RWPE1 (cell line): ENCODE measurements at places on chromosomes 4 and X.

DNA sequence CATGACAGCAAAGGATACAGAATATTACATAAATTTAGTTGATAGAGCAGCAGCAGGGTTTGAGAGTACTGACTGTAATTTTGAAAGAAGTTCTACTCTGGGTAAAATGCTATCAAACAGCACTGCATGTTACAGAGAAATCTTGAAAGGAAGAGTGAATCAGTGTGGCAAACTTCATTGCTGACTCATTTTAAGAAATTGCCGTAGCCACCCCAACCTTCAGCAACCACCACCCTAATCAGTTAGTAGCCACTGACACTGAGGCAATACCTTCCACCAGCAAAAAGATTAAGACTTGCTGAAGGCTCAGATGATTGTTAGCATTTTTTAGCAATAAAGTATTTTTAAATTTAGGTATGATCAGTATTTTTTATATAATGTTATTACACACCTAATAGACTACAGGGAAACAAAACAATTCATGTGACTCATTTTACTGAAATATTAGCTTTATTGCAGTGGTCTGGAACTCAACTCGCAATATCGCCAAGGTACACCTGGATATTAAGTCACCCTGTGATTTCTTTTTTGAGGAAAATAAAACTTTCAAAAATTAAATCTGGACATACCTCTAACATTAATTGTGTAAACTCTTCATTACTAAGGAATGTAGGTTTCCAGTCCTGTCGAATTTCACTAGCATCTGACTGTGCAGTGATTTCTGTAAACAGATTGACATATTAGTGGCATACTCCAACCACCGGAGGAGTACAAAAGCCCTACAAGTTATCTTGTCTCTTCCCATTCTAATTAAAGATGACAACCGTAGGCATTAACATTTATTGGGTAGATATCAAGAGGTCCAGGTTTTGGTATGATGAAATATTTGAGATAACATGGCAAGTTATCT is 71.1 kb downstream of the CLOCK start:
- DNase-seq = peak; percentile 24

DNA sequence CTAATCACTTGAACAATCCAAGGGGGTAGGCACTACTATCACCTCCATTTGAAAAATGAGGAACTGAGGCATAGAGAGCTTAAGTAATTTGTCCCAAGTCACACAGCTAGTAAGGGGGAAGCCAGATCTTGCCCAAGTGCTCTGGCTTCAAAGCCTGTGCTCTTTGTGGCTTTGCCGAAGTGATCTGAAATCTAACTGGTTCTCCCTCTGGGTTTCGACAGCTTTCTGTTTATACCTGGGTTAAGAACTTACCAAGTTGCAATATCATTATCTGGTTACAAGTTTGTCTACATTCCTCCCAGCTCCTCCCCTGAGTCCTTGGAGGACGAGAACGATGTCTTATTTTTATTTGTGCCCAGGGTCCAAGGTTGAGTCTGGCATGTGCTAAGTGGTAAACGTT is 125.3 kb upstream of the RAI2 start:
- no peak for DNase-seq

DNA sequence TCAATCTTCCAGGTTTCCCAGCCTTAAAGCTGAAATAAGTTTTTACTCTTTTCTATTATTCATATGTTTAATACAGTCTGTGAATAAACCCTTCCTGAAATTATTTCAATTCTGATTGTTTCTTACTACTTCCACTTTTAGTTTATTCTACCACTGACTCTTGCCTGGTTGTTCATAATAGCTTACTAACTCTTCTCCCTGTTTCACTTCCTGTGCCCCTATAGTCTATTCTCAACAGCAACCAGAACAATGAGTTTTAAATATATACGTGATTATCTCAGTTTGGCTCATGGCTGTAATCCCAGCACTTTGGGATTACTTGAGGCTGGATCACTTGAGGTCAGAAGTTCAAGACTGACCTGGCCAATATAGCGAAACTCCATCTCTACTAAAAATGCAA is 408.0 kb upstream of the SPOCK3 start:
- no peak for DNase-seq

DNA sequence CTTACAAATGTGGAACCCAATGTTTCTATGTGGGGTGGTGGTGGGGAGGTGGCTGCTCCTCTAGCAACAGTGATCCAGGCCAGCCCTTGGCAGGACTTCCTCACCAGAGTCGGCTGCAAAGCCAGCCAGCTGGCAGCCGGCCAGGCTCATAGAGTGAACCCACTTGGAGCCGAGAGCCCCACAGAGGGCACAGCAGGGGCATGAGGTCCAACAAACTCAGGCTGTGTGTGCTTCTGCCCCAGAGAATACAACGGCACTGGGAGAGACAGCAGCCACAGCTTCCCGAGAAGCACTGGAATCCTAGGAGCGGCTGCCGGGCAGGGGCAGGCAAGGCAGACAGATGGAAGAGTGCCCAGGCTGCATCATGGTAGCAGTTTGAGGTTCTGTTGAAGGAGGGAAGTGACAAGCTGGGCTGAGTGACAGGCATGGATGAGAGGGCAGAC is 23.5 kb upstream of the SOWAHD start:
- DNase-seq = no peak

DNA sequence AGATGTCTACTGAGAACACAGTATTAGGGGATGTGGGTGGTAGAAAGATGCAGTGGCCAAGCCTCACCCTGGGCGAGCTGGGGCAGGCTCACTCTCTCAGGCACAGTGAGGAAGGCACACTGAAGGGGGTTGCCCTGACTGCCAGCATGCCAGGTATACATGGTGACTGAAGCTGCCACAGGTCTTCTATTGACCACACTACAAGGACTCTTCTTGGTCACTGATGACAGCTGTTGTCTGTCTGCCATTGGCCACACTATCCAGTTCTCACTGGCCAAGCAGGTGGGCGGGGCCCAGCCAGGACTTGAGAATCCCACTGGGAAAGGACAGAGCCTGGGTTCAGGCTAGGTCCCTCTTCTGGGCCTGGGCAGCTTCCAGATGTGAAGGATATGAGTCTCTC is 39.7 kb upstream of the TBC1D14 start:
- DNase-seq = no peak

DNA sequence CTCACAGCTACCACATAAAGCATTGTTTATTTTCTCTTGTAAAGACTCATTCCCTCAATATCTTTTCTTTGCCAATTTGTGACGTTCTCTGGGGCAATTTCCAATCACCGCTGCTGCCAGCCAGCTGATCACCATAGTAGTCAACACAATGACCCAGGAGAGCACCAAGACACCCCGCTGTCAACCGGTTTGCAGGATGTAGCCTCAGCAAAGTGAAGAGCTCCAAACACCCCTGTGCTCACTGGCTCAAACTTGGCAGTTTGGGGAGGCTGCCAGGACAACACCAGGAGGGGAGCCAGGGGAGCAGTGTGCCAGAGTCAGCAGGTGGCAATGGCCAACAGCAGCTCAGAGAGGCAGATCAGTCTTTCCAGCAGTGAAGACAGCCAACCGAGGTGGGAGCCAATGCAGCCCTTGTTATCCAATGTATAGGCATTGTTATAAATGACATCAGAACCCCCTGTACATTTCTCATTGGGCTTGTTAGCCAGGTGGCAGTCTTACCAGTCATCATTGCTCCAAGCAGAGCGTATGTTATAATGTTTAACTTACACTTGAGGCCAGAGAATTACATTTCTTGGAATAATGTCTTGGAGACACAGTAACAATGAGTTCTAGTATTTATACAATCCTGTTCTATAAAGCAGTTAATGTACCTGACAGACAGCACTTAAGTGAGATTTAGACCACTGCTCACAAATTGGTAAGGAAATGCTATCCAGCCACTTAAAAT is 274.9 kb upstream of the GK2 start:
- no peak for DNase-seq

- DNase-seq = no peak
Observed at GRCh38 chrX:133980832-133981588, 4.4 kb downstream of the GPC3 start.

DNA sequence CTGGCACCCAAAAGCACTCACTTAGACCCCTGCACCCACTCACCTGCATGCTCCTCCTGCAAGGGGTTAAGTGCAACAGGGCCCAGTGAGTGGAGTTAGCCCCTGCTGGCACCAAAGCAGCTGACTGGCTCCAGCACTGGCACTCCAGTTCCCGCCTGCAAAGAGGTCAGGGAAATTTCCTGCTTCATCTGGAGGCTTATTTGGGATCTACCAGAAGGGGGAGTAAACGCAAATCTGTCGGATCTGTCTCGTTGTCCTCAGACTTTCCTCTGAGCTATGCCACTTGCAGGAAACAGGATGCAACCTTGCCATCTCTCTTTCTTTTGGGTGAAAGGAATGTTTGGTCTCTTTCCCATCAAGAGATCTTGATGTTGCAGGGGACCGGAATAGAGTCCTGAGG is 435.6 kb downstream of the PCDH10 start:
- DNase-seq = no peak

DNA sequence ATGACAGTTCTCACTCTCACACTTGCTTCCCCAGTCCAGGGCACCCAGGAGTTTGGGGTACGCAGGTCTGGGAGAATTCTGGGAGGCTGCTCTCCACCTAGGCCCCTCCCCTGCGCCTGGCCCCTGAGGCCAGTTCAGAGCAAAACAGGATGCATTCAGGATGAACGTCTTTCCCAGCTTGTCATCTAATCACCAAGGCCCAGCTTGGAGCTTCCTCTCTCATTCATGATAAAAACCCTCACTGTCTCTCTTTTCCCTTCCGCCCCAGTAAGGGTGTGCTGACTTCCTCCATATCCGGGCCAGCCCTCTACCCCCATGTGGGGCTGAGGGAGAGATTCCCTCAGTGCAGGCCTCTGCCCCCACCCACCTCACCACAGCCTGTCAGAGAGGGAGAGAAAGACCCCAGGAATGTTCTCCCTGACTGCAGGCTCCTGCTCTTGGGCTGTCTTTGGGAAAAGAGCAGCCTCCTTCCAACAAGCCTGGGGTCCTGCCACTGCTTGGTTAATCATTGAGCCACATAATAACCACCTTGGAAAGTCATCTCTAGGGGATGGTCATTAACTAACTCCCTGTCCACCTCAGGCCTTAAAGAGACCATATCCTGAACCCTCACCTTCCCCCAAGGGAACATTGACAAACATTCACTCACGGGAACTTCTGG is 50.1 kb downstream of the STARD8 start:
- no peak for DNase-seq

- DNase-seq = peak; percentile 59
Observed at GRCh38 chr4:128812442-128813235, 3.1 kb downstream of the JADE1 start.

DNA sequence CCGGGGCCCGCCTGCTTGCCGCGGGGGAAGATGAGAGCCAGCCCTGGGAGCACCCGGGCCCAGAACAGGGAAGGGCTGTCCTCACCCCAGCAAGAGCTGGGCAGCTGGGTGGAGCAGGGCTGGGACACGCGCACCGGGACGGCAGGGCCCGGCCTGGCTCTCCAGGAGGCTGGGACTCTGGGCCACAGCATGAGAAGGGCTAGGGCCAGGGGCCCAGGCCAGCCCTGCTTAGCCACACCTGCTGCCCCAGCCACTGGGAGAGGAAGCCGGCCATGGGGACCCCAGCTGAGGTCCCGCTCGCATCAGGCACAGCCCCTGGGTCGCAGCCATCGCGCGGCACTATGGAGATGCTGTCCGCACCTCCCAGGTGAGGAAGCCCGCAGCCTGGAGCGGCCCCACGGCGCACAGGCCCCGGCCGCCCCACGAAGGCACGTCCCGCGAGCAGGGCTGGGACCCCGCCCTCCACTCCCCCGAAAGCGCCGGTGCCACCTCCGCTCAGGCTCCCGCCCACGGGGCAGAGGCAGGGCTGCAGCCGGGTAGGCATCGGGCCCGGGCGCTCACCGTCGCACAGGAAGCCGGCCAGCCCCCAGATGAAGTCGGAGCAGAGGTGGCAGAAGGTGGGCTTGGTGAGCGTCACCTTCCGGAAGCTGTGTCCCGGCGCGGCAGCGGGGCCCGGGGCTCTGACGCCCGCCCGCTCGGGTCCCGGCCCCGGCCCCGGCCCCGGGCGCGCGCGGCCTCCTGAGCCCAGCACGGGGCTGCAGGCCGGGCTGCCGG is 531 bp downstream of the DGKQ start:
- DNase-seq = peak; percentile 44

DNA sequence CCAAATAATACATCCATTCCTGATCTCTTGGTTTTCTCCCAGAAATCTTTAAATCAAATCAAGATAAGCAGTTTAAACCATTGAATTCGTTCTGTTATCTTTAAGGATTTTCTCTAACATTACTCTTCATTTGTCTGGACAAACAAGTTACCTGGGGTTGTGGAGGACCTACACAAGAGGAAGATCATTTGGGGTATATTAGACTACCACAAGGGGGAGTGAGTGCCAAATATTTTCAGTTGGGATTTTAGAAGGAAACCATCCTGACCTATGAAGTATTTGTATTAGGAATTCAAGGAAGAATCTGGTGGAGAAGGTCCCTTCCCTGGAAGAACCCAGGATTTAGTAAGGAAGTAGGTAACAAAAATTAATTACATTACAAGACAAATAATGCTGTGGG is 12.0 kb upstream of the DCHS2 start:
- peak; percentile 58 for DNase-seq

DNA sequence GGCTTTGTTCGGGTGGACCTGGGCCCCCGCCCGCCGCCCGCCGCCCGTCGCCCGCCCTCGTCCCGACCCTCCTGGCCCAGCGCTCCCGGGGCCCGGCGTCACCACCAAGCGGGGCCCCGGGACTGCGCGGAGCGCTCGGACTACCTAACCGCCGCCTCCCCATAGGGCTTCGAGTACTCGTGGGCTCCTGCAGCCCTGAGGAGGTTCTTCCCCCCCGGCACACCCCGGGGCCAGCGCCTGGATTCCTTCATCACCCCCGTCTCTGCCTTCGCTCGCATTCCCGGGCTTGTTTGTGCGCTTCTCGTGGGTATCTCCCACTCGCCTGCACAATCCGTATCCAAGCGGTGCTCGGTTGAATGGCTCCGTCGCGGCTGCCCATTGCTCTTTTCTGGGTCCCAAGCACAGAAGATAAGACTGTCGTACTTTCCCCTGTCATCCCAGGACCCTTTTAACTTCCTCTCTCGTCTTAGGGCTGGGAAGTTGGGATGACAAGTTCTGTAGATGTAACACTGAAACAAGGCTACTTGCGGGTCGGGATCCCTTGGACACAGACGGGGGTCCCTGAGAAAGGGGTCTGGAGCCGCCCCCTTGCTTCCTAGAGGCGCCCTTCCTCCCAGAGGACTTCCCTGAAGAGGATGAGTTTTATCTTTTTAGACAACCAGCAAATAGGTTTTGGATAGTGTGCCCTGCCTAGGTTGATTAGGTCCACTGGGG is 565 bp downstream of the MOB1B start:
- DNase-seq = peak; percentile 53

GRCh38 chrX:261167-261918 is 19.8 kb upstream of the PLCXD1 start:
- DNase-seq = no peak

GRCh38 chr4:89298788-89299152 is 8.8 kb downstream of the GPRIN3 start:
- no peak for DNase-seq

DNA sequence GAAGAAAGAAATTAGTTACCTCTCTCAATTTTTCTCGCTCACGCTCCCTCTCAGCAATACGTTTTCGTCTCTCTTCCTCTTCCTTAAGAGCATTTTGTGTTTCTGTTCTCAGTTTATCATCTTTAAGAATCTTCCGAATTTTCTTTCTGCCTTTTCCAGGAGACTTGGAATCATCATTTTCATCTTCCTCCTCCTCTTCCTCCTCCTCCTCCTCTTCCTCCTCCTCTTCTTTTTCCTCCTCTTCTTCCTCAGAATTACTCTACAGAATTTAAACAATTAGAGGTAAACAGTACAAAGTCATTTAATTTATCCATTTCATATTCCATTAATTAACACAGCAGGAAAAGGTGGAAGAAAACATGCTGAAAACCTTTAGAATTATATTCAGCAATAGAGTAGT is 133.9 kb downstream of the ATRX start:
- DNase-seq = no peak

GRCh38 chrX:48754238-48754637 is 7.3 kb upstream of the GLOD5 start:
- no peak for DNase-seq
